ENCODE measurements at places on chromosomes 1 and 21.

- no peak for DNase-seq
Measured at GRCh38 chr1:39907528-39908453, 6.1 kb upstream of the MYCL start.

GRCh38 chr1:8680664-8681650, 136.5 kb downstream of the RERE start:
- DNase-seq: no peak

DNA sequence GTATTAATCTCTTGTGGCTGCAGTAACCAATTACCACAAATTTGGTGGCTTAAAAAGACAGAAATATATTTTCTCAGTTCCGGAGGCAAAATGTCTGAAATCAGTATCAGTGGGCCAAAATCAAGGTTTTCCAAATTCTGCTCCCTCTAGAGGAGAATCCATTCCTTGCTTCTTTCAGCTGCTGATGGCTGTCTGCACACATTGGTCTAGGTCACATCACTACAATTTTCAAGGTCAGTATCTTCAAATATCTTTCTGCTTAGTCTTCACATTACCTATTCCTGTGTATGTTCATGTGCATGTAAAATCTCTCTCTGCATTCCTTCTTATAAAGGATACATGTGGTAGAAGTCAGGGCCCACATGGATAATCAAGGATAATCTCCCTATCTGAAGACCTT, 999.4 kb downstream of the KCNT2 start:
- DNase-seq: no peak

GRCh38 chr1:22090867-22091266, 38.4 kb downstream of the CDC42 start:
- no peak for DNase-seq

DNA sequence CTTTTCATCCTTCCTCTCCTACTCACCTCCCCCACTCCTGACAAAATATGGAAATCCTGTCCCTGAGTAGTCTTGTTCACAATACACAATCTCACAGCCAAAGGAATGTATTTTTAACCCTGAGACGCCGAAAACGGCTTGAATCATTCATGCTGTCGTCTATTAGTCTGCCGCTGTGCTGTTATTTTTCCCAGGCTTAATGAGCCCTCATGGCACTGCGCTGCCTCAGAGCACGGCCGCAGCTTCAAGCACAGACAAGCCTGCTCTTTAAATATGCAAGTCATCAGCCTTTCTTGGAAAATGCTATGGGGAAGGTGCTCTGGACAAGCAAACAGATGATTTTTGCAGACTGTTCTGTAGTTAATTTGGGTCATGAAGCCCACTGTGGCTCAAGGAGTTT, 302.7 kb downstream of the DISC1 start:
- DNase-seq: no peak

- no peak for DNase-seq
Measured at GRCh38 chr1:84379917-84380180, 18.4 kb upstream of the DNASE2B start.

DNA sequence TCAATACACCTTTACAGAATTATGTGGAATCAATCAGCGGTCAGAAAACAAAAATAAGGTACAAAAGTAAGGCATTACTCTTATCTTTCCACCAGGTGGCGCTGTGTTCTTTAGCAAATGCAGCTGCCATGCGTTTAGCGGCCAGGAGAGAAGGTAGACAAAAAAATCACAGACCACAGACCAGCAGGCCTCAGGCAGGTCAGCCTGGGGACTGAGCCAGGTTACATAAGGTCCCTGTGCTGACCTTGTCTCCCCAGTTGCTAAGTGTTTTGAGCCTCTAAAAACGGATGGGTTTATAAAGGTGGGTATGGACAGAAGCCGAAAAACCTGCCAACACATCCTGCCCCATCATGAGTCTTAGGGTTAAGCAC, 2.8 kb downstream of the RGS16 start:
- peak; percentile 44 for DNase-seq

GRCh38 chr1:161084597-161084988, 4.8 kb downstream of the NECTIN4 start:
- no peak for DNase-seq

DNA sequence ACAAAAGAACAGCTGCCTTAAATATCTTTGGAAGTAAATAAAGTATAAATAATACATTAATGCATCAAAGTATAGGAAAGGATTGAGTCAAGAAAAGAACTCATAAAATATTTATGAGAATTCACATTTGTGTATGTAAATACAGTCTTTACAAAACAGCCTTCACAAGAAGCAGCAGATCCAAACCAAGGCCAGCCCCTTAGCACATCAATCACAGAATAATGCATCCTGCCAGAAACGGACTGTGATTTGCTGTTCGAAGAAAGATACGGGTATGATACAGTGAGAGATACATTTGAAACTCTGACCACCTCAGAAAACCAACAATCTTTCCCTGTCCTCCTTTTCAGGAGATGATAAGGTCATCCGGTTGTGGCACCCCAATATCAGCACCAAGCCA, 70.9 kb downstream of the WDR64 start:
- DNase-seq: no peak

DNA sequence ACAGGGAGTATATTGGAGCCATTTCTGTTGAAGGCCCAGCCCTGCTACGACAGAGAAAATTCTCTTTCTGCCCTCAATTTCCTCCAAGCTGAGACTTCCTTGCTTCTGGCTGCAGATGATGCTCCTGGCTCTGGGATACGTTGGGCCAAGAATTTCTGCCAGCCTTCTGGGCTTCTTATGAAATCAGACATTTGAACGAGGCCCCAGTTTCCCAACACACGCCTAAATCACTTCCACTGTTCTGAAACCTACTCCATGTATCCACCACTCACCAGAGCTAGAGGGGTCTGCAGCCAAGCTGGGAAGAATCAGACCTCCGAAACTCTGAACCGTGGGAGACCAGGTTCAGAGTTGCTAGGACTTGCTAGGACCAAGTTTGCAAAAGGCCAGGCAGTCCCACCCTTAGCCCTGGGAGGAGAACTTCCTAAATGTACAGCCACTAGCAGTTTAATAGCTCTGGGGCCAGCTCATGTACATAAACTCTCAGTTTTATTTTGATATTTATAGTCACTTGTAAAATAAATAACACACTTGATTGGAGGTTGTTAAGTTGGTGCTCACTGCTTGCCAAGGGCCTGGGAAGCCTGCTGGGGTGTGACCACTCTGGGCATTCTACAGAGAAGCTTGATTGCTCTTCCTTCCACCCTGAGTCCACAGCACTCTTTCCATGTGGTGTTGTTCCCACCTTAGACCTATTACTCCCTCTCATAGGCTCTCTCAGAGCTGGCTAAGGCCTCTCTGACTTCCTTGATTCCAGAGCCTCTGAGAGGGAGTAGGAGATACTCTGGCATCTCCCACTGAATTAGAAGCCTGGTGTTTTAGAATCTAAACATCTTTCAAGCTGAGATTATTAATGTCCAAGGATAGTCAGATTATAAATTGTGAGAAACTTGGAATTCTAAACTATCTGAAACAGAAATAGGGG, 83.4 kb upstream of the TRABD2B start:
- DNase-seq: no peak

DNA sequence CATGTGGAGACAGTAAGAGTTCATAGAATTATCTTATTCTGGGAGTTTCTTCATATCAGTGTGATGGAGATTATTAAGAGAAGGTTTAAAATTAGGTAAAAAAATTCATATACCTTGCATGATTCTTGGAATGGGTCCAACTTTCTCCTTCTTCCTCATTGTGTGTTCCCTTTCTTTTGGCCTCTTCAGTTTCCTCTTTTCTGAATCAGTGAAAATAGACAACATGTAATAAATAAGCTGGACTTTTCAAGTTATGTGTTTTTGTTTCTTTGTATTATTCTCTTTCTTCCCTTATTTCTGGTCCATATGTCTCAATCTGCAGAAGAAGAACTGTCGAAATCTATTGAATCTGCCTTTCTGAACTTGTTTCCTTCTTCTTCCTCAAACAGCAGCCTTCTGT, 30.5 kb downstream of the C4BPA start:
- DNase-seq: no peak

DNA sequence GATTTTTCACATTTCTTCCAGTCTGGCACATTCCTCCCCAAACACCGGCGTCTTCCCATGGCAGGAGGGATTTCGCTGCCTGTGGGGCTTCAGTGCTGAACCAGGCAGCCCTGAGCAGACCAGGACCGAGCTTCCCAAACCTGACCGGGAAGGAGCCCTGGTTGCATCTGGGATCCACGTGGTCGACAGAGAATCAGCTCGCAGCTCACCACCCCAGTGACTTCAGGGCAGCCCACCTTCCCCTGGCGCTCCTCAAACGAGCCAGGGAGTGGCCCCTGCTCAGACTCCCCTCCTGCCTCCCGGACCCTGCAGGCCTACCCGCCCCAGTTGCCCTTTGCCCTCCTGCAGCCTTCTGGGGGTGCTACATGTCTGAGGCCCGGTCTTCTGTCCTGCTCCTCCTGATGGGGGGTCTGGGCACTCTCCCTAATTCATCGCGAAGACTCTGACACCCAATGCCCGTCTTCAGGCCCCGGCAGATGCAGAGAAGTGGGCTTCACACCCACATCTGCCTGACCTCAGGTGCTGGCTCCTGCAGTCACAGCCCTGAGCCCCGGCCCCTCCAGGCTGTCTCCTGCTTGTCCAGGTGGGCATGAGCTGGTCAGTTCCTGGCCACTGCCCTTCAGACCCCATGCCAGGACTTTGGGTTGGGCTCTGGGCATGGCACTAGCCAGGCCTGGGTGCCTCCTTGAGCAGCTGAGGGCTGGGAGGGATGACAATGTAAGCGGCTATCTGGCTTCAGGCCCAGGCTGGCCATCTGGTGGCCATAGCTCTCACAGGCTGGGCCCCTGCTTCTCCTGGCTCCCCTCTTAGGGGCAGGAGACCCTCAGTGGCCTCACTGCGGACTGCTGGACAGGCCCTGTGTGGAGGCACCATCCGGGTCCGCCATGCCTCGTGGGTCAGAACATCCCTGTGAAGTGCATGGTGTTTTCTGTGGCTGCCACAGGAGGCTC, 26.1 kb upstream of the PRSS38 start:
- no peak for DNase-seq

- DNase-seq: no peak
Measured at GRCh38 chr1:207030522-207031009, 2.0 kb downstream of the C1orf116 start.
